NCI-H460 (cell line): ENCODE measurements at places on chromosomes 1 and 21.

GRCh38 chr21:42044871-42045495 is 26.1 kb upstream of the UMODL1 start:
- no peak for DNase-seq

DNA sequence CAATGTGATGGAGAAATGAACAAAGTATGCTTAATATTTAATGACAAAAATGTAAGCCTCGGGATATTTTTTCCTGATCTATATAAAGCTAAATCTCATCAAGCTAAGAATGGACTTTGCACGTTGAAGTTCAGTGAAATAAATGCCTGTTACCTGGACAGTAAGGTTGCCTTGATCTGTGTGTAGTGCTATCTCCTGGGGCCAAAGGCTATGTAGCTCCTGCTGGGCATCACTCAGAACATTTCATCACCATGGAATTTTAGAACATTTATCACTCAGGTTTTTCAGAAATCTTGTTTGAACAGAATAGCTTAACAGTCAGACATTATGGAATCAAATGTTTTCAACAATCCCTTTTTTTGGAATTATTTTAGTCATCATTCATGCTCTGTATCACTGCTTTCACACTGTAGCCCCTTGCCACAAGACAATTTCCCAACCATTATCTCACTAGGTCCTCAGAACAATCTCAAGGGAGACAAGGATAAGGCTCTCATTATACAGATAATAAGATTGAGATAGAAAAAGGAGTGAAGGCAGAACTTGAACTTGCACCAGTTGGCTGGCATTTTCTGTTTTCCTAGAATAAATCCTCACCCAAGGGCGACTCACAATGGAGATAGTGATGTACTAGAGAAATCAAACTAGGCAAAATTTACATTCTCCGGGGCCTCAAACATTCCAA is 3.7 kb downstream of the OR10J1 start:
- DNase-seq = no peak

DNA sequence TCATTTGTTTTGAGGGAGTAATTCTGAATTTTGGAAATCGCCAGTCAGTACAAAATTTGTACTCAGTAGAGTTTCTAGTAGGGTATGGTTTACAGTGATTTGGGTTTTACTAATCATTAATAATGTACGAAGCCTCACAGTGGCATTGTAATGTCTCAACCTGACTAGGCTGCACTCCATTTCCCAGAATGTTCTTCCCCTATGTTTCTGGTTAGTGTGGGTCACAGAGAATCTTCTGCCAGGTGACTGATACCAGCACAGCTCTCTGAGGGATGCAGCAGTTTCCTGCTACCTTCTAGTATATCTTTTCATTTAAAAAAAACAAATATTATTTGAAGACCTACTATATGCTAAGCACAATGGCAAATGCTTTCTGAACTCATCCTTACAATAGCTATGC is 112.9 kb downstream of the PTPN14 start:
- no peak for DNase-seq

DNA sequence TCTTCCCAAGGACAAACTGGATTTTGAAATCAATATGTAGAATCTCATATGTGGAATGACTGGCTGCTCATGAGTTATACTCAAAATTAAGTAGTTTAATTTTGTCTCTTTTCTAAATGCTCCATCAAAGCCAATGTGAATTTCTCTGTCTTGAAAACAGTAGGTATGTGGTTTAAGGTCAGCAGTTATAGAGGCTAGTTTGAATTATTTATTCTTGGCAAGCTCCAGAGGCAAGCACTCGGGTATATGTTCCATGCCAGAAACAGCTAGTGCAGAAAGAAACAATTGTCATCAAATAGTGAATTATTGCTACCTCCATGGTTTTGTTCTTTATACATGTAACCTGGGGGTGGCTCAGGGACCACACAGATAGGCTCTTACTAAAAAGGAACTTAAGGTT is 63.5 kb downstream of the LRIG2 start:
- no peak for DNase-seq

DNA sequence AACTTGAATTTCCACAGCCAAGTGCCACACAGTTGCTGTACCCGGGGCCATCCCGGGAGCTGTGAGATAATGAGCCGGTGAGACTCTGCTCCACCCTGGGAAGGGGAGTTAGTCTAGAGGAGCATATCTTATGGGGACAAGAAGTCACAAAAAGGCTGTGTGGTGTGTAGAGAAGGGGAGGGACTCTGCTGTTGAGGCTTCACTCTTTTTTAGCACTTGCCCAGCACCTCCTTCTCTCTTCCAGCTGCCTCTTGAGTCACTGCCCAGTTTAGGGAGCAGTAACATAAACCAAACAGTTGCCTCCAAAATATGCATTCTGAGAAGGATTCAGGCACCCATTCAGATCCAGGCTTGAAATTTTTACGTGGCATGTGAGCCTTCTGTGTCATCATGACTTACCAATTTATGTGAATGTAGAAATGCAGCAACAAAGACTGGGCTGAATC is 744 bp upstream of the WDR26 start:
- no peak for DNase-seq

- DNase-seq = no peak
Measured at GRCh38 chr1:92411511-92411910, 75.2 kb downstream of the GFI1 start.

DNA sequence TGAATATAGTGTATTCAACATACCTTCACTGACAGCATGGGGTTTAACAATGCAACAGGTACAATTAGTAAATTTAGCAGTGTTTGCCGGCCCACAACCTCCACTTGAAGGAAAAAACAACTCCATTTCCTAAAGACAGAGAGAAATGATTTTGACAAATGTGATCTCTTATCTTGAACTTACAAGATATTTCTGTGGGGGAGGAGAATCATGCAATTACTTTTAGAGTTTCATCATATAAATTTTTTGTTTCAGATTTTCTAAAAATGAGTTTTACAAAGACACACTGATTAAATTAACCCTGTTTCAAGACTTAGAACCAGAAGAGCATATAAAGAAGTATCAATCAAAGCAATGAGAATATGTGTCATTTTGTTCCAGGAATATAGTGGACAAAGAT is 80.3 kb downstream of the NME7 start:
- no peak for DNase-seq

DNA sequence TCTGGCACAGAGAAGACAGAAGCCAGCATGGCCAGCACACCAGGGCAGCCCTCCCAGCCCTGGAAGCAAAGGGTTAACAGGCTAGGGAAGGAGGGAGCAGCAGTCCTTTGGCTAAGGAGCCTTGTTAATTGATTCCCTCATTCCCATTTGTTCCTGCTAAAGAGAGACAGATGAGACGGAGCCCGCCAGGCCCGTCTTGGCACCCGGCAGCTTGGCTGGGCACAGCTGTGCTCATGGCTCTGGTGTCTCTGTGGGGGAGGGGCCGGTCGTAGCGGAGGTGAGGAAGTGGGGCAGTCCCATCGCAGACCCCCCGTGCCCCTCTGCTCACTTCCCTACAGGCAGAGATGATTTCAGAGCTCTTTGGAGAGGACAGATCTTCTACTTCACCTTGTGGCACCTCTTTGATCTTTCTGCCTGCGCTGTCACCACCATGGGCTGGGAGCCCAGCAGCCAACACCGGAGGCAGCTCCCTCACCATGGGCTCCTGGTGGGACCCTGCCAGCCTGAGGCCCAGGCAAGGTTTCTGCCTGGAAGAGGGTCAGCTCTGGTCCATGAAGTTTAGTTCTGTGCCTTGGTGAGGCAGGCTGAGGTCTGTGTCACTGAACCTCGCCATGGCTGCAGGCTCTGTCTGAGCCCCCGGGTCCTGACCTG is 38.0 kb downstream of the FOXO6 start:
- DNase-seq = no peak

DNA sequence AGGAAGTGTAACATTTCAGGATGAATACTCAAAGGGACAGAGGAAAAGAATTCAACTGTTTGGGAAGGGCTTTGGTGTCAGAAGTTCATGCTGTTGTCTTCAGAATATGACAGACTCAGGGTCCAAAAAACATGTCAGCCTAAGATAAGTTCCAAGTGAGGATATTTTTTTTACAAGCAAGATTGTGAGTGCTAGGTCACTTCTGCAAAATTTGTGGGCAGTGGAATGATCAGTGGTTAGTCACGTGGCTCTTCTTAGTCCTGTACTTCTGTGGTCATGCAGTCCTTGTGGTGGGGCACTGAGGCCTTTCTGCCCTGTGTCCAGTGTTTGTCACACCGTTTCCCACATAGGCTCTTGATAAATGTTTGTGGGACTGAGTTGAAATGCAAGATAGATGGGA is 5.2 kb downstream of the RGL1 start:
- no peak for DNase-seq

DNA sequence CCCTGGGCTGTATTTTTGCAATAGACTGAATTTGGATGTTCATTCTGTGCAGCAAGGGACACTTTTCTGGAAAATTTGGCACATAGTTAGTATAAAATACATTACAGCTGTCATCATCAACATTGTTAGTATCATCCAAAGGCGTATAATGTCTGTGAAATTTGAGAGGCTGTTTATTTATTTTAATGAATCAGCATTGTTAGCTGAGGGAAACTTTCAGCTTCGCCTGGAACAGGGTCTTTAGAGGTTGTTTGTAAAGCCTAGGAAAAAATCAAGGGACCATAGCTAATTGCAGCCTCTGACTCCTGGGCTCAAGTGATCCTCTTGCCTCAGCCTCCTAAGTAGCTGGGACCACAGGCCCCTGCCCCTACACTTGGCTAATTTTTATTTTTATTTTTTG is 106.8 kb upstream of the USP24 start:
- DNase-seq = no peak

DNA sequence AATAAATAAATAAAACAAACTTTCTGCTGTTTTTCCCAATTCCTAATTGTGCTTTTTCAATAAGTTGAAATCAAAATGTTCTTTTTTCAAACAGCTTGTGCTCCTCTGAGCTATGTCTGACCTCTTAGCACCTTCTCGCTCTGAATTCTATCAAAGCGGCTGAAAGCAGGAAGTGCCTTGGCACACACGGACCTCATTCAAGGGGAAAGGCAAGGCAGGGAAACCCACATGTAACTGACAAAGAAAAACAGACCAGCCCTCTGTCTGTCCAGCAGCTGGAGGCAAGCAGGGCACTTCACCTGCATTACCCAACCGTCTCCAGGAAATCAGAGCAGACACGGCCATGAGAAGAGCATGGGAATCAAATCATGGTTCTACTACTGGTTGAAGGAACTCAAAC is 56.7 kb downstream of the PLPP3 start:
- no peak for DNase-seq

DNA sequence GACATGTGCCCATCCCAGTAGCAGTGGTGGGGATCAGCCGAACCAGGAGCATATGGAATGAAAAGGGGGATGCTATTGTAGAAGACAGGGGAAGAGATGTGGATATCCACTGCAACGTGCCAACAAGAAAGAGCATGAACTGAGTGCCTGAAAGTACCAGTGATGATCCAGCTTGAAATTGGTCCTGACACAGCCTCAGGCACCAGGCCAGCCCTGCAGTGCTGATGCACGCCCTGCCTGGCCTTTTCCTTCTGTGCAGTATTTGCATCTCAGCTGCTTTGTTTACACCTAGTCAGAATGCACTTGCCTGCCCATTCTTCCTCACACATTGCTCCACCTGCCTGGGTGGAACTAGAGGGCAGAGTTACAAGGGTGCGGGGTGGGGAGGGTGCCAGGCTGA is 50.3 kb upstream of the ARTN start:
- DNase-seq = no peak

DNA sequence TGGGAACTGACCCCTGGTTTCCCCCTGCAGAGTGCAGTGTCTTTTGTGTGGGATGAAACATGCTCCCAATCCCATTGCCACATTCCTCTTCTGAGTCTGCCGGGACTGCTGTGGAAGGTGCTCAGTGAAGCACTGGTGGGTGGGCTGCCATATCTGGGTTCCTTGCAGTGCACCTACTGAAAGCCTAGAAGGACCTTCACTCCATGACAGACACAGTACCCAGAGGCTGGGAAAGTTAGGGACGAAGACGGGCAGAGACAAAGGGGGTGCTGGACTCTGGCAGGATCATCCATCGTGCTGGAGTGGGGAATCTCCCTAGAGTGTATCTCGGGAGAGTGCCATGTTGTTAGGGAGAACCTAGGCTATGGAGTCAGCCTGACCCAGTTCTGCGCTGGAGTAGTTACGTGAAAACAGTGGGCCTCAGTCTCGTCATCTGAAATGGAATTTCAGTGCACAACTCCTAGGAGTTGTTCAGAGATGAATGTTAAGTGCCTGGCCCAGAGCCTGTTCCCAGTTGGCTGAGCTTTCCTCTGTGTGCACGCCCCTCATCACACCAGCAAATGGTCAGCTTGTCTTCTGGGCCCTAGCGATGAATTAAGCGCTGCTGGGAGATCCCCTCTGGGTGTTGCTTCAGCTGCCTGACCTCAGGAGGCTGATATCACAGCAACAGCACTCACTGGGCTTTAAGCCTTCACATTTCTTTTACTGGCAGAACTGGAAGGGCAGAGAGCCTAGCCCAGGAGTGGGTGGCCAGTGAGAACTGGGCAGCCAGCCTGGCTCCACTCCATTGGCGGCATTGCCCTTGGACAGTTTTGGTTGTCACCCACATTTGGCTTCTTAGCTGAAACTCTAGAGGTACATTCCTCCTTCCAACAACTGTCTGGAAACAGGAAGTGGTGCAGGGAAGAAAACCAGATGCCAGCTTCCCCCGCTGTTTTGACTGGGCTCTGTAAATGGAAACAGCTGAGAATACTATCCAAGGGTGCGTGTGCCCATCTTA is 479.8 kb upstream of the VAMP3 start:
- DNase-seq = no peak

DNA sequence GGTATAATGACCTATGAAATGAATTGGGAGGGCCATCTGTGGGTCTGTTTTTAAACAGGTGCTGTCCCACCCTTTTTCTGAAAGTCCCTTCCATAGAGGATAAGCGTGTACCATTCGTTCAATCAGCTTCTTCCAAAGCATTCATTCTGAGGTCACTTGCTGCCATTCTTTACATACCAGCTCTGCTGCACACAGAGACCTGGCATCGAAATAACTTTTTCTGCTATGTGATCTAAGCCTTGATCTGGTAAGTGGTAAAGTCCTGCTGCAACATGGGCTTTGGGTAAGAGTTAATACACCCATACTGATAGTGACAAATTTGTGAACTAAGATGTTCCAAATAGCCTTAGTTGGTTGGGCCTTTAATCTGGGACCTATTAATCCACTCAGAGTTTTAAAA is 38.9 kb downstream of the DR1 start:
- no peak for DNase-seq

- DNase-seq = no peak
Measured at GRCh38 chr1:162500805-162501204, 3.2 kb downstream of the UHMK1 start.

DNA sequence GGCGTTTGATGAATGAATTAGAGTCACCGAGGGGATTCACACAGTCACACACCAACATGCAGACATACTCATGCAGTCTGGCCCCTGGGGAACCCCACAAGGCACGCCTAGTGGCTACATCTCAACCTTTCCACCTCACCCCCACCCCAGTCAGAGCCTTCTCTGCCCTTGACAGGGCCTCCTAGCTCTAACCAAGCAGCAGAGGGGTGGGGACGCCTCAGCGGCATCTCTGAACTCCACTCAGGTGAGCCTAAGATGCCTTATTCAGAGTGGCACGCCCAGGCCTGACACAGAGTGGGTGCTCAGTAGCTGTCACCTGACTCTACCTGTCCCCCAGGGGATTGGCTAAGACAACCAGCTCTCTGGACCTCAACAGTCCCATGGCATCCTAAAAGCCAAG is 3.7 kb upstream of the SDC3 start:
- no peak for DNase-seq
